ENCODE measurements at places on chromosomes 16 and 17.

DNA sequence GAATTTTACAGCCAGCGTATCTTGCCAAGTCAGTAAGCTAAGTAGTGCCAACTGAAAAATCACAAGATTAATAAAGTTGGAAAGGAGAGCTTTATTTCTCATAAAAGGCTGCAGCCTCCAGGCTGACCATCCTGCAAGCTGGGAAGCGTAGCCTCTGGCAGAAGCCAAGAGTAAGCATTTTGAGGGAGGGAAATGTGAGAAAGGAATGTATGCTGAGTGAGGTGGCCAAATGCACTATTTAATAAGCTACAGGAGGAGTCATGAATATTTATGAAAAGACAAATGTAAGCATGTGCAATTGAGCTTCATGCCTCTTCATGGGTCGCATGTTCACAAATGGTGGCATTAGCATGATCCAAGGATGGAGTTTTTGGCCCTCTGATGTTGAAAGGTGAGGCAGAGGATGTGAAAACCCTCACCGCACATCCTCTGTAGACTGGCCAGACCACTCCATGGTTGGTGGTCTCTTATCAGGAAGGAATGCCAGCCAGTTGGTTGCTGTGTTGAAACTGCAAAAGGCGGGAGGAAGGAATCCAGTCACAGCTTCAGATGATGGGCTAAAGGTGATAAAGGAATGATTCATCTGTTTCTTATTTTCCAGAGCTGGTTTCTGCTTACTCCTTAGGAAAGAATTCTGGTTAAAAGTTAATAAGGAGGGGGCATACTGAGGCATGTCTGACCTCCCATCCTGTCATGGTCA lies 9.2 kb downstream of the KRT33B start:
- no peak for DNase-seq

GRCh38 chr16:66740010-66740409 lies 11.4 kb downstream of the DYNC1LI2 start:
- no peak for DNase-seq

DNA sequence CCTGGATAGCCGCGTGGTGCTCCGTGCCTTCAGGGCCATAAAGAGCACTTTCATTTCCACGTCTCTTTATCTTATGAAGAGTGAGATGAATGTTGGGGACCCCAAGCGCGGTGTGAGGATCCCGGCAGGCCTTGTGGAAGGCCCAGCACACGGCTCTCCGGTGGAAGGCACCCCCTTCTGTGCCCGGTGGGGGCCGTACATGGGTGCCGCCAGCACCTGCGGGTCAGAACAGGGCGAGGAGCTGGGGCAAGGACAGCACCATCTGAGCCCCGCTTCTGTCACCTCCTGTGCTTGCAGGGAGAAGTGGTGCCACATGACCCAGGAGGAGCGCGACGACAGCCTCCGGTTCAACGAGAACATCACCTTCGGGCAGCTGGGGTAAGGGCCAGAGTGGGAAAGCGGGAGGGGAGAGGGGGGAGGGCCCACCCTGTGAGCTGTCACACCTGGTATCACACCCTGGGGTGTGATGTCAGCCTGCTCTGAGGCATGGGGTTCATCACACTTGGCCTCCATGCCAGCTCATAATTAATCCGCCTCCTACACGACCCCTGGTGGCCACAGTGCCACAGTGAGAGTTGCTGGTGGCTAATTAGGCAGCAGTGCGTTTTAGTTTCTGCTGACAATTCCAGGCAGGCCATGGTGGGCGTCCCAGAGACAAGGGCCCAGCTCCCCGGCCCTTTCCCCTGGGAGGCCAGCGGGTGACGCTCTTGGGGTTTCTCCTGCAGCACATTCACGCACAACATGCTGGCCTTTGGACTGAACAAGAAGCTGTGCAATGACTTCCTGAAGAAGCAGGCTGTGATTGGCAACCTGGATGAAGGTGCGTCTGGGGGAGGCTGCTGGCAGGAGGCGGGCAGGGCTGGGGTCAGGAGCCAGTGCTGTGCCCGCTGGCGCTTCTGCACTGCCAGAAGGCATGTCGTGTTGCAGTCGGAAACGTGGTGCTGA lies 25.7 kb downstream of the CIBAR2 start:
- peak; percentile 63 for DNase-seq

DNA sequence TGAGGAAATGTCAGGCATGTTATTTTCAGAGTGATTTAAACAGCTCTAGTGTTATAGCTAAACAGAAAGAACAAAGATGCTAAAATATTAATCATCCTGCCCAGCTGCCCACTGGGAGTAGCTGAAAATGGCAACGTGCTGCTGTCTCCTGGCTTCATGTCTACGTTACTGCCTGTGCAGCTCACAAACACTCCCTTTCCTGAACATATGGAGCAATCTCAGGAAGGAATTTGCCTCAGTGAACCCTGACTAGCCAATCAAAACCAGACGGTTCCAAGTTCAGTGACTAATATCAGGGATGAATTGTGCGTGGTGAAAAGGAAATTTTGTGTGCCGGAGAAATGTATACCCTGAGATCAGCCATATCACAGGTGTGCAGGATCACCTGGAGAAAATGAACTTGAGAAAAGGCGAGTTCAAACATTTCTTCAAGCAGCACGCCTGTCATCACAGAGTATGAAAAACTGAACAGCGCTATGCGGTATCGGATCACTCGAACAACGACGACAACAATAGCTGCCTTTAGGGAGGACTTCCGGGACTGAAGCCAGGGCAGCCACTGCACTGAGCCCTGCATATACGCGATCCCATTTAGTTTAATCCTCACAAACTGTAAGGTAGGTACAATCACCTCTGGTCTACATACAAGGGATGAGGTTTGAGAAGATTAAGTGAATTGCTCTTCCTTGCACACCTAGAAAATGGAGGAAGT lies 110.3 kb downstream of the STX8 start:
- no peak for DNase-seq

DNA sequence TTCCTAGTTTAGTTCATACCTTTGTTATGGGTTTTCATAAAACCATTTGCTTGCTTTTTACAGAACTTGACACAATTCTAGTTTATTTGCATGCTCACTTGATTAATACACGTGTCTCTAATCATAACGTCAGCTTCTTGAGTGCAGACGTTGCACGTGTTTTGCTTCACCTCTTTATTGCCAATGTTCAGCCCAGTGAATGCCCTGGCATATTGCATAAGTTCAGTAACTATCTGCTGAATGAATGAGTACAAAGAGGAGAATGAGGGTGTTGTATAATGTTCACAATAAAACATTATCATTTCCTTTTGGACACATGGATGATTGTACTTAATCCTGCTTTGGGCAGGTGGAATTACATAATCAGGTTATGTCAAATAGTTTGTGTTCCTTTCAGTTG lies 519.8 kb downstream of the HS3ST4 start:
- DNase-seq = no peak

DNA sequence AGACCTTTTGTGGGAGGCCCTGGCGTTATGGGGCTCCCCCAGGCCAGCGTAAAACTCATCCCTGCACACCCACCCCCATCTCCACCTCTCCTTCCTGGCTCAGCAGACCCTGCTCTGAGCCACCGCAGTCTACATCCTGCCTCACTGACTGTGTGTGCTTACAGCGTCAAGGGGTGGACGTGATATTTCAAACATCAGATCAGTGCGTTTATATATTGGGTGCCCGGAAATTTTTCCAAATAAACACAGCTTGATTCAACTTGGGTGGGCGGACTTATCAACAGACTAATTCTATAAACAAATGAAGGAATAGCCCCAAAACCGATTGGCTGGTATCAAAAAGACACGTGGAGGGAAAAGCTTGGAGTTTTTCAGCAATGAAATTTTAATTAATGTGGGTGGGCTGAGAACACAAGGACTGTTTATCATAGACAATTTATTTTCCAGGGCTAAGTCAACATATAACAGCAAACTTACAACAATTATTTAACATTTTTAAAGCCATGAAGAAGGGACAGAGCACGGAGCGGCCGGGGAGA lies at the start of gene FOXL1:
Gene FOXL1, plus strand, starts transcription at position 489 of the 539 bp plus-strand sequence. CDS start 175 bp downstream, outside the sequence.
- DNase-seq = no peak

DNA sequence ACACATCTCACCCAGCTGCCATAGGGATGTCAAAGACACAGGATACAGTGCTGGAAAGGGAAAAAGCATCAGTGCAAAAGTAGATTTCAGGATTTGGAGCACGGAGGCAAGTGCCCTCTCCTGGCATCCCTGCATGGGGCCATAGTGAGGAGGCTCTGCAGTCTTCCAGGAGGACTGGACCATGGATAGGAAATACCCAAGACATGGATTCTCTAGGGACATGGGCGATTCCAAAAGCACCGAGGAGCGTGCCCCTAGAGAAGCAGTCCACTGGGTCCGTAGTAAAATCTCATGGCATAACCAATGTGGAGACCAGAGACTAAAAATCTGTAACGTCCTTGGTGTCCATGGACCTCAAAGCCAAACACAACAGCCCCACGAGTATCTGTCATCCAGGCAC lies 818.2 kb downstream of the KCNJ18 start:
- no peak for DNase-seq

DNA sequence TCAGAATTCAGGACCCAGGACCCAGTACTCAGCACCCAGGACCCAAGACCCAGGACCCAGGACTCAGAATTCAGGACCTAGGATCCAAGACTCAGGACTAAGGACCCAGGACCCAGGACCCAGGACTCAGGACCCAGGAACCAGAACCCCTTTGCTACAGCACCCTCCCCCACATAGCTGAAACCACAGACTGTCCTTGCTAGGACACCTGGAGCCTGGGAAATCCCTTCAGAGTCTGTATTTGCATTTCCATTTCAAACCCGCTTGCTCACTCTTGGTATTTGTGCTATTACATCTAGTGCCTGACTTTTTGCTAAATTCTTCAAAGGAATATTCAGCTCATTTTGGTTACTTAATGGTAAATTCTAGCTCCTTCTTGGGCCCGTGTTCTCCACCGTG lies 275.8 kb upstream of the MAF start:
- DNase-seq = no peak
